ENCODE measurements at places on chromosomes 1 and 21.

- H3K4me1 ChIP-seq = peaks cover 11% of the 10 kb centered on the region
- H3K27me3 ChIP-seq = peaks cover 6% of the 10 kb centered on the region
- H3K36me3 ChIP-seq = no peaks in the 10 kb centered on the region
- DNase-seq = peak; percentile 6
- no peak overlapping the region for H3K27ac ChIP-seq
- no peak overlapping the region for H3K4me3 ChIP-seq
Observed at GRCh38 chr1:203126151-203126865, 1.2 kb upstream of the ADORA1 start.

DNA sequence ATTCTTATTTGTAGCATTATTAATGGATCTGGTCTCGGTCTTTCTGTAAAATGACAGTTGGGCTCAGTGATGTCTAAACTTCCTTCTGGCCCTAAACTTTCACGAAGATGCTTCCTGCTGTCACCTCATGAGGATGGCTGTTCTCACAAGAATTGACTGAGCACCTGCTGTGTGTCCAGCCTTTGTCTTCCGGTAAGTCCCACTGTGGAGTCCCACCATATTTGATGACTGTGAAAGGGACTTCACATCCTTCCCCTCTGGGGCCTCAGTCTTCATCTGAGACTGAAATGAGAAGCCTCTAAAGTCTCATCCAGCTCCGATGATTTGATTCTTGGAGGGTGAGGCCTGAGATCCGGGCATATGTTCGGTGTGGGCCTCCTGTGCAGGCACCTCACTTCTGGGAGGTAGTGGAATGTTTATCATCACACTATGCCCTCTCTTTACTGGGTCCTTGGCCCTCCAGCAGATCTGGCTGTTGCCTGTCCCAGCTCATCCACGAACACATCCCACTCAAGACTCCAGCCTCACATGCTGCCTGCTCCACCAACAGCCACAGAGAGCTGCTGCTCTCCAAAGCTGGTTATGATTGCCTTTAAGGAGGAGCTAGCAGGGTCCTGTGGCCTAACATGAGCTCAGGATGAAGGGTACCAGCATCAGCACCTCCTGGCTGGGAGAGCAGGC lies 95.8 kb downstream of the KCNN3 start:
- no peak overlapping the region for H3K27ac ChIP-seq
- no peaks in the 10 kb centered on the region for H3K4me1 ChIP-seq
- H3K27me3 ChIP-seq = peaks cover 17% of the 10 kb centered on the region
- no peak for DNase-seq
- no peak overlapping the region for H3K4me3 ChIP-seq

GRCh38 chr1:111656086-111657017 lies 36.8 kb downstream of the RAP1A start:
- H3K4me3 ChIP-seq = no peak overlapping the region
- H3K27me3 ChIP-seq = no peaks in the 10 kb centered on the region
- H3K27ac ChIP-seq = no peak overlapping the region
- H3K36me3 ChIP-seq = no peaks in the 10 kb centered on the region
- H3K4me1 ChIP-seq = no peaks in the 10 kb centered on the region

DNA sequence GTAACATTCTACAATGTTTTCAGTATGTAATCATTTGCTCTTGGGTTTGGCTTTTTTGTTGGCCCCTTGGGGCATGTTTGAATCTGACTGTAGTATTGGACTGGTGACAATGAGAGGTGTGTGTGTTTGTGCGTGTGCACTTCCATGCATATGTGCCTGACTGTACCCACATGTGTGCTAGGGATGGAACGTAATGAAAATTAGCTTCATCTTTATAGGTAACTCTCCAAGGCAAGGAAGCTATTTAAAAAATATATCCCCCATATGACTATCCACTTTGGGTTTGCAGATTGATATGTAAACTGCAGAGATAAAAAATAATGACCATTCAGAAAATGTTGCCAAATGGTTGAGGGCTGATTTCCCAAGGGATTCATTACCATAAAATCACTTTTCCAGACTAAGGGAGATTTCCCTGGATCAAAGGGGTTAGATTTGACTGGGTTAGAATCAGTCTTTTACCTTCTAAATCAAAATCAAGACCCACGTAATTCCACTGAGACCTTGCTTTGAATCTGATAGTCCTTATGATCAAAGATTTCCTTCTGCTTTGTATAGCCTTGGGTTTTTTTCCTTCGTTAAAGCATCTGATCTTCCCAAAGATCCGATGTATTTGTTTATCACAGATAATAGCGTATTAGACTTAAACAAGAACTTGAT lies 189.7 kb downstream of the CENPF start:
- DNase-seq = no peak
- H3K36me3 ChIP-seq = no peaks in the 10 kb centered on the region
- no peak overlapping the region for H3K4me3 ChIP-seq
- H3K27ac ChIP-seq = no peak overlapping the region
- H3K4me1 ChIP-seq = no peaks in the 10 kb centered on the region

- no peaks in the 10 kb centered on the region for H3K36me3 ChIP-seq
- no peaks in the 10 kb centered on the region for H3K27me3 ChIP-seq
- no peak overlapping the region for H3K27ac ChIP-seq
- peaks cover 2% of the 10 kb centered on the region for H3K4me1 ChIP-seq
- no peak for DNase-seq
Observed at GRCh38 chr1:21468599-21468998, 28.7 kb downstream of the NBPF3 start.

- H3K27me3 ChIP-seq = no peaks in the 10 kb centered on the region
- no peak overlapping the region for H3K27ac ChIP-seq
- no peak for DNase-seq
- no peaks in the 10 kb centered on the region for H3K36me3 ChIP-seq
Observed at GRCh38 chr1:105337420-105337819, 1587.7 kb downstream of the AMY1C start.

- no peak for DNase-seq
- H3K36me3 ChIP-seq = no peaks in the 10 kb centered on the region
- H3K27ac ChIP-seq = no peak overlapping the region
- no peaks in the 10 kb centered on the region for H3K4me1 ChIP-seq
- no peak overlapping the region for H3K4me3 ChIP-seq
Observed at GRCh38 chr1:230948903-230949302, 29.8 kb downstream of the TTC13 start.

DNA sequence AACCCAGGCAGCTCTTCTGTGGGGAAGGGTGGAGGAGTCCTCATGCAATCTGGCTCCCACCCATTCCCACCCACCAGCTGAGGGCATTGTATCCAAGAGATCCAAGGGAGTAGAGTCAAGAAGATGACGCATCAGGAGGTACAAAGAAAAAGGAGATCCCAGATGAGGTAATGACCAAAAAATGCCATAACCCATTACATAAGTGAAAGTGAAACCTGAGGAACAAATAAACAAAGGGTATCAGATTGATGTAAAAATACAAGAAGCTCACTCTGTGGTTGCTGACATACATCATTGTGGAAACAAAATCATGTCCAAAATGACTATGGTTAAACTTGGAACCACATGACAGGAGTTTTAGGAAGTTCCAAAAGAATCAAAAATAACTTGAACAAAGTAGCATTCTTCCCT lies 42.5 kb downstream of the CCN1 start:
- H3K4me3 ChIP-seq = no peak overlapping the region
- H3K27ac ChIP-seq = peak overlapping the region; percentile 84
- peak; percentile 98 for DNase-seq
- H3K4me1 ChIP-seq = peaks cover 16% of the 10 kb centered on the region

GRCh38 chr1:18041102-18041501 lies 66.5 kb upstream of the IGSF21 start:
- H3K27ac ChIP-seq = no peak overlapping the region
- no peaks in the 10 kb centered on the region for H3K4me1 ChIP-seq
- H3K27me3 ChIP-seq = no peaks in the 10 kb centered on the region
- DNase-seq = no peak
- H3K4me3 ChIP-seq = no peak overlapping the region
- no peaks in the 10 kb centered on the region for H3K36me3 ChIP-seq

DNA sequence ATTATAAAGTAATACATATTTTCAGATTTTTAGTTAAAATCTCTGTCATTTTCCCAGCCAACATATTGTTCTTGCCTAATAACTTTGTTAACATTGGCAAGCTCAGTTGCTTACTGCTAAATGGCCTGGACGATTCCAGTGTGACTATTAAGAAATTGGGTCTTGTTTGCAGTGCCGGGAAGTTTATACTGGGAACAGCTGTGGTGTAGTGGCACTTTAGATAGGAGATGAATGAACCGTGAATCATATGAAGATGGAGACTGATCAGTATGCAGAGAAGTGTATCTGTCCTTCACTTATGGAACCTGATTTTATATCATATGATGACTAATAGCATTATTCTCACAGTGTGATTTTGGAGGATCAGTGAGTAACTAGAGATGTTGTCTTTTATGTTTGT lies 3.3 kb downstream of the CHRM3 start:
- H3K36me3 ChIP-seq = no peaks in the 10 kb centered on the region
- peaks cover 9% of the 10 kb centered on the region for H3K4me1 ChIP-seq
- H3K4me3 ChIP-seq = no peak overlapping the region
- no peak for DNase-seq

- H3K4me3 ChIP-seq = no peak overlapping the region
- DNase-seq = peak; percentile 8
- peaks cover 5% of the 10 kb centered on the region for H3K4me1 ChIP-seq
- H3K36me3 ChIP-seq = no peaks in the 10 kb centered on the region
- peaks cover 21% of the 10 kb centered on the region for H3K27me3 ChIP-seq
Observed at GRCh38 chr21:42644223-42645208, 8.9 kb upstream of the PDE9A start.

- H3K27me3 ChIP-seq = no peaks in the 10 kb centered on the region
- H3K27ac ChIP-seq = no peak overlapping the region
- no peak overlapping the region for H3K4me3 ChIP-seq
- DNase-seq = no peak
- H3K36me3 ChIP-seq = no peaks in the 10 kb centered on the region
Observed at GRCh38 chr1:188551176-188551575, 1722.4 kb downstream of the PLA2G4A start.

DNA sequence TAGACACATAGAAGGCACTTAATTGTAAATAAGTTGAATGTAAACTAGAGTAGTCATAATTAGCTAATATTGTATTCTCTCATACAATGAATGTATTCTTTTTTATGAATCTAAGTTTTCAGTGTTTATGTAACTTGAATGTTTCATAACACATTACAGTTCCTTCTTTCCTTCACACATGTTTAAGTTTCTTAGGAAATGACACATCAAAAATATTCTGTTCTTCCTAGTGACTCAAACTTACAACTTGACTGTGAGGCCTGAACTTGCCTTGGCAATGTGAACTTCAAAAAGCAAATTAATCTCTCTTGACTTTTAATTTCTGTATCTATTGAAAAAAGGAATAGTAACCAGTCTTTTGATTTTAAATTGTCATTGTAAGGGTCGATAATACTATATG lies 700.1 kb downstream of the KCNT2 start:
- DNase-seq = peak; percentile 1
- no peaks in the 10 kb centered on the region for H3K27me3 ChIP-seq
- no peaks in the 10 kb centered on the region for H3K4me1 ChIP-seq
- H3K27ac ChIP-seq = no peak overlapping the region

DNA sequence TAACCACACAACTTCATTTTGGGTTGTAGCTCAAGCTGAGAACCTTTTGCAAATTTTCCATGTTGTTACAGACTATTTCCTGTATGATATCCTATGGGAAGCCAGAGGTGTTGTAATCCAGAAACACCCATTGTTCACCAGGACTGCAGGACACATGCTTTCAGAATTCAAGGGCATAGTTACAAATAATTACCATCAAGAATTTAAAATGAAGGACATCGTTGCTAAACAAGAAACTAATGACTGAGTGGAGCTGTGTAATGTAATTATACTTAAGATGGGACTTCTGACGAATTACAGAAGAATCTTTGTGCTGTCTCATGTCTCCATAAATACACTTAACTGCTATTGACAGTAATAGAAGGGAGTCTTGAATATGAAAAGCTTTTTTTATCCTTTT lies 47.6 kb upstream of the HOOK1 start:
- no peaks in the 10 kb centered on the region for H3K4me1 ChIP-seq
- no peak for DNase-seq
- no peaks in the 10 kb centered on the region for H3K27me3 ChIP-seq
- no peak overlapping the region for H3K27ac ChIP-seq

- H3K4me3 ChIP-seq = no peak overlapping the region
- H3K36me3 ChIP-seq = no peaks in the 10 kb centered on the region
- H3K27ac ChIP-seq = no peak overlapping the region
- no peaks in the 10 kb centered on the region for H3K27me3 ChIP-seq
Observed at GRCh38 chr1:75855010-75855409, 58.3 kb downstream of the MSH4 start.

- no peak overlapping the region for H3K4me3 ChIP-seq
- H3K27ac ChIP-seq = no peak overlapping the region
- no peaks in the 10 kb centered on the region for H3K27me3 ChIP-seq
- H3K36me3 ChIP-seq = no peaks in the 10 kb centered on the region
- H3K4me1 ChIP-seq = no peaks in the 10 kb centered on the region
Observed at GRCh38 chr1:30149226-30149625, 574.2 kb downstream of the MATN1 start.

Data from astrocyte (in vitro differentiated cells and primary cell).